ENCODE measurements at places on chromosomes 5 and 9. TPM values are rescaled to one million over a fixed set of nuclear protein-coding genes. Genes with fewer than 3 reads are reported as not detected.

The FAM53C gene
- 45.0 TPM for total RNA-seq

- H3K36me3 ChIP-seq, result no peaks in the 10 kb centered on the region
- DNase-seq, result peak; percentile 94
- no peak overlapping the region for H3K4me3 ChIP-seq
- no peaks in the 10 kb centered on the region for H3K4me1 ChIP-seq
These were observed 7.9 kb downstream of the AK1 start for GRCh38 chr9:127869310-127870152.

GRCh38 chr9:81535542-81536241, 153.7 kb downstream of the TLE1 start:
- H3K4me3 ChIP-seq, result no peak overlapping the region
- H3K27ac ChIP-seq, result no peak overlapping the region
- no peaks in the 10 kb centered on the region for H3K36me3 ChIP-seq
- peaks cover 18% of the 10 kb centered on the region for H3K4me1 ChIP-seq
- no peaks in the 10 kb centered on the region for H3K27me3 ChIP-seq
- DNase-seq, result no peak

DNA sequence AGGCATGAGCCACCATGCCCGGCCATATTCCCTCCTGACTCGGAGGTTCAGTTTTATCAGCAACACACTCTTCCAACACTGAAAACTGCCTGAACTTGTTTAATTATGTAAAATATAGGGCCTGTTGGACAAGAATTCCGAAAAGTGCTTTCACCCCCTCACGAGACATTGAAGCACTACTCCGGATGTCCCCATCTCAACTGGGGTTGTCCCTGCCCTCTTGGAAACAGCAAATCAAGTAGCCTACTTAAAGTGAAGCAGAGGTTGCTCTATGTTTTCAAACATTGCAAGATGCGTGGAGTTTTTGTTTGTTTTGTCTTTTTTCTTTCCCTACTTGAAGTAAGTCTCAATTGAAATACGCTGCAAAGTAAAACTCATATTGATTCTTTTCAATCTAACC, 7.6 kb downstream of the PTGER4 start:
- no peaks in the 10 kb centered on the region for H3K36me3 ChIP-seq
- H3K27me3 ChIP-seq, result peaks cover 15% of the 10 kb centered on the region
- DNase-seq, result no peak
- H3K4me3 ChIP-seq, result no peak overlapping the region
- H3K4me1 ChIP-seq, result 0 out of 2 replicates have a peak, but pooled peaks cover 2% of the 10 kb centered on the region

- H3K27me3 ChIP-seq, result peaks cover 51% of the 10 kb centered on the region
- DNase-seq, result peak; percentile 73
These were observed 278.1 kb downstream of the AOPEP start for GRCh38 chr9:95004411-95005277.

DNA sequence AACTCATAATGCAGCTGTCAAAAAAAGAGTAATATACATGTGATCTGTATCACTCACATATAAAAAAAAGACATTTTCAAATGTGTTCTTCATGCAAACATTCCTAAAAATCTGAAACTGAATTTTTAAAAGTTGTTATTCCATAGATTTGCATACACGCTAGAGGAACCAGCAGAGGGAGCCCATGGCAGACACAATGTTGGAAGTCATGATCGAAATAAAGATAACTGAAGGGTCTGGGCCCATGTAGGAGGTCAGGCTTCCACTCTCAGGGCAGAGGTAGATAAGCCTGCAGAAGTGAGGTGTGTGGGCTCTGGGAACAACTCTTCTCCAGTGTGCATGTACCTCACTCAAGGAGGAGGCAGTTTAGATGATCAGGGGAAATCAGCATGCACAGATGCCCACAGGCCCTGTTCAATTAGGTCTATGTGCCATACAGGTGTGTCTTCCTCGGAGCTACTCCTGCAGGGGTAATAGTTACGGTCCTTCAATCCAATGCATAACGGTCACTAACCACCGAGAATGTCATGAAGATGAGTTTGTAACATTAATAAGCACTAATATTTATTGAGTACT, 208.6 kb downstream of the EPB41L4A start:
- no peaks in the 10 kb centered on the region for H3K36me3 ChIP-seq
- no peak overlapping the region for H3K4me3 ChIP-seq
- DNase-seq, result peak; percentile 69

The CD180 gene
- not detected for total RNA-seq

DNA sequence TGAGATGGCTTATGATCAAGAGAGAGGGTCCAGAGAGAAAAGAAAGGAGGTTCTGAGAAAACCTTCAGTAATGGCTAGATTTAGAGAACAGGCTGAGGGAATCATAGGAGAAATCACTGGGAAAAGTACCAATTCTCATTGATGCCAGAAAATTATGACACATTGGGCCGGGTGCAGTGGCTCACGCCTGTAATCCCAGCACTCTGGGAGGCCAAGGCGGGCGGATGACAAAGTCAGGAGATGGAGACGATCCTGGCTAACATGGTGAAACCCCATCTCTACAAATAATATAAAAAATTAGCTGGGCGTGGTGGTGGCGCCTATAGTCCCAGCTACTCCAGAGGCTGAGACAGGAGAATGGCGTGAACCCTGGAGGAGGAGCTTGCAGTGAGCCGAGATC, 29.5 kb upstream of the PLIN2 start:
- H3K36me3 ChIP-seq, result no peaks in the 10 kb centered on the region
- no peak overlapping the region for H3K27ac ChIP-seq
- no peak overlapping the region for H3K4me3 ChIP-seq
- peaks cover under 1% of the 10 kb centered on the region for H3K4me1 ChIP-seq
- H3K27me3 ChIP-seq, result no peaks in the 10 kb centered on the region
- DNase-seq, result no peak

- no peaks in the 10 kb centered on the region for H3K27me3 ChIP-seq
- no peaks in the 10 kb centered on the region for H3K36me3 ChIP-seq
- no peak overlapping the region for H3K27ac ChIP-seq
- H3K4me1 ChIP-seq, result no peaks in the 10 kb centered on the region
These were observed 765.3 kb downstream of the MTRR start for GRCh38 chr5:8634219-8634618.

The NSUN2 gene
- total RNA-seq, result 112 TPM

The ANKRD18B gene
- total RNA-seq, result 6.4 TPM

Data from GM23338 (cell line).